ENCODE measurements at places on chromosomes 16 and 17.

- peak; percentile 67 for DNase-seq
Observed at GRCh38 chr16:12255919-12256665, 279.6 kb downstream of the SNX29 start.

DNA sequence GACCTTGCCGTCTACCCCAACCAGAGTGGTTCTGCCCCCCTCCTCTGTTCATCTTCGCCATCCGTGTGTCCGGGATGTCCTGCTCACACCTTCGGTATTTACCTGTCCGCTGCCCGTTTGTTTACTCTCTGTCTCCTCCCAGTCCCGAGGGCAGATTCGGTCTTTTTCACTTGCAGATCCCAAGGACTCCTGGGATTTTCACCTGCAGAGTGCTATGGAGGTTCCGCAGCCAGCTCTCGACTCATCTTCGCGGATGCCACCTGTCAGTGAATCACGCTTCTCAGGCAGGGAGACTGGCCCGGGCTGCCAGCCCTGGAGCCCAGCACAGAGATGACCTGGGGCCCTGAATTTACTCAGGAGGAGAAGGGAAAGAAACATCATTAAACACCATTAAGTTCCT lies 8.1 kb downstream of the CRISPLD2 start:
- DNase-seq, result no peak

DNA sequence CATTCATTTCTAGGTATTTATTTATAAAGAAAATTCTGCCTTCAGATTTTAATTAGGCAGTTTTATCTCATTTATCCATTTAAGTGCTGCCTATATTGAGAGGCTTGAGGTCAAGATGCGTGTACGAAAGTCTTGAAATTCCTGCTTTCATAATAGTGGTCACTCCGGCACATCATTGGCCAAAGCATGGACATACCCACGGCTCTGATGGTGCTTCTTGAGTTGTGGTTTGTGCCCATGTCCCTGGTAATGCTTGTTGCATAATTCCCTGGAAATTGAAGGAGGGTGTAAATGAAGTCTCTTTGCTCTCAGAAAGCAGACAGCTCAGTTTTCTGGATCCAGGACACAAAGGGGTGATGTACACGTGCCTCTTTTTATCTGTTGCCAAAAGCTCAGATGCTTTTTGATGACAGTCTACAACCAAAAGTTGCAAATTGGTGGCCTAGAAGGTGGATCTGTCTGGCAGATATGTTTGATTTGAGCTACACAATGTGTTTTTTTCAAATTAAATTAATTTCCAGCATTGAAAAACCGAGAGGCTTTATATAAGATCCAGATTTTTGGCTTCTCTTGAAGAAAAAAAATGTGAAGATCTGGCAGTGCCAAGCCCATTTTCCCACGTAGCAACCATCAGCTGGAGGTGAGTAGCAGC lies 94.4 kb downstream of the SHISA9 start:
- DNase-seq, result no peak

- no peak for DNase-seq
Observed at GRCh38 chr16:50972876-50973275, 178.2 kb downstream of the SALL1 start.

- no peak for DNase-seq
Observed at GRCh38 chr16:89093602-89094251, at the start of gene ACSF3. ACSF3 (plus strand) TSS chr16:89093852; CDS start chr16:89100682, 6,830 bp downstream.

DNA sequence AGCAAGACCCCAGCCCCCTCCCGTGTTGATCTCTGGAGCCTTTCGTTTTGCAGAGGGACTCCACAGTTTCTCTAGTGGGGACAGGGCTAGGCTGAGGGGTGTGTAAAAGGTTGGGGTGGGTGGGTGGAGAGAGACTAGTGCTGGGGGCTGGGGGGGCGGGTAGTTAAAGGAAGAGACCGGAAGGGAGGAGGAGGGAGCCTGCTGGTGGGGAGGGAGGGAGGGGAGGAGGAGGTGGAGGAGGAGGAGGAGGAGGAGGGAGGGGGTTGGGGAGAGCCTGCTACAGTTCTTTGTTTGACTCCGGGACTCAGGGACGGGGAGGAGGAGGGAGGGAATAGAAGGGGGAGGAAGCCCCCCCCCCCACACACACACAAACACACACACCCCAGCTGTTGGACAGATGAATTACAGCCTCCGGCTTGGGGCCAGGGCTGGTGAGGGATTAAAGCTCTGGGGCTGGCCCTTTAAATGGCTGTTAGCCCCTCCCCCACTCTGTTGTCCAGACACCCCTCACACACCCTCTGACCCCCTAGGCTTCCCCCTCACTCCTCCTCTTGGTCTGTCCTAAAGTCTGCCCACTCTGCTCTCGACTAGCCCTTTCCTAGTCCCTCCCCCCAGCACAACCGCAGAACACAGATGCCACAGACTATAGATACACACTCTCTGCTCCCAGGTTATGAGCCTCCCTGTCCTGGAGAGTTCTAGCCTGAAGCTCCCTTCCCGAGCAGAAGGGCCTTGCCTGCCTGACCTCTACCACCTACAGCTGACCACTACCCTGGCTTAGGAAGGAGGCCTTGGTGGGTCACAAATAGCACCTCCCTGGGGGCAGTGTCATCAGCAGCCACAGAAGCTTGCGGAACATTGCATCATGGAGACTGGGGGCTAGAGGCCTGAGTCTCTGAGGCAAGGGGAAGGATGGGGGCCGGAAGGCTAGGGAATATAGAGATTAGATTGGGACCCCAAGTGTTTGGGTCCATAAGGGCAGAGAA lies 4.4 kb downstream of the KDM6B start:
- DNase-seq, result peak; percentile 63

GRCh38 chr17:61395409-61395982 lies 4.1 kb upstream of the TBX2 start:
- DNase-seq, result no peak

- no peak for DNase-seq
Observed at GRCh38 chr17:27573971-27574525, 56.9 kb upstream of the LGALS9 start.

DNA sequence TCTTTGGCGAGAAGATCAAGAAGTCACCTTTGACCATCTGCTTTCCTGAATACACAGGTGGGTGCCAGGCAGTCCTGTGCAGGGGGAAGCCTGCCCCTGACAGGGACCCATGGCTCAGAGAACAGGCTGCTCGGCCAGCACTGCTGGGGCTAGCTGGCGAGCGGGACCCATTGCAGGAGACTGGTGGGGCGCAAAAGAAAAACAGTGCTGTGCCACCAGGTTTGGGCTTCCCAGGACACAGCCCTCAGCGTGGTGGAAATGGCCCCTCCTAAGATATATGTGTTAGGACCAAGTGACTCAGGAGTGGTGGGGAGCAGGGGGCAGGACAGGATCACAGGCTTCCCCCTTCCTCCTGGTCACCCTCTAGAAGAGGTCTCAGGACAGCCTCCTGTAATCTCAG lies 73.9 kb downstream of the AMFR start:
- DNase-seq, result no peak

GRCh38 chr17:77196251-77196650 lies 55.5 kb downstream of the SEC14L1 start:
- DNase-seq, result no peak

- DNase-seq, result peak; percentile 2
Observed at GRCh38 chr16:72241008-72241407, 69.1 kb upstream of the PMFBP1 start.

DNA sequence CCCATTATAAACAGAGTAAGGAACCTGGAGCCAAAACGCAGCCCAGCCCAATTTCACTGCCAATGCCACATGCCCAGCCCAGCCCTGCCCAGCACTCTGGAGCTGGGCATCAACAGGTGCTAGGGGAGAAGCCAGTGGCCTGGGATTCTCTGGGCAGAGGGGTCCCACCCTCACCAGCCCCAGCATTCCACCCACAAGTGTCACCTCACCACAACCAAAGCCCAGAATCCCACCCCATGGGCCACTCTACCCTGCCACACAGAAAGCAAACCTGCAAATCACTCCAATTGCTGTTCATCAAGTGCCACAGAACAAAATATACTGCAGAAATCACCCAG lies 102.5 kb upstream of the CDH5 start:
- DNase-seq, result no peak

DNA sequence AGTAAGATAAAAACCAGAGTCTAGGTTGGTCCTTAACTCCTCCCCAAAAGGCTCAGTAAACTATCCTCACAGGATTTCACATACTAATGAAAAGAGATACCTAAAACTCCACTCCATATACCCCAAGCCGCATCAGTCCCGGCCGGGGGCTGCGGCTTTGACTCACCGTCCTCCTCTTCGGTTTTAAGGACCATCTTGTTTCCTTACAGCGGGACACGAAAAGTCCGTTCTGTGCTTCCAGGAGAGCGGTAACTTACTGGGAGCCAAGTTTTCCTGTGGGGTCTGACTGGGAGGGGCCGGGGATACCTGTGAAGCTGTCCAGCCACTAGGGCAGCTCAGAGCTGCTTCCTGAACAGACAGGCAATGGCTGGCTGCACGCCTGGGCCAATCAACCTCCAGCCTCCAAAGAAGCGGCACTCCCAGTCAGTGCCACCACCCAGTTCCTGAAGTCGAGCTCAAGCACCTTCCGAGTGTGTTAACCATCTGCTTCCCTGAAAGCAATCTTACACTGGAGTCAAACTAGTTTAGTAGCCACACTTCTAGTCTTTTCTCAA lies 45.5 kb downstream of the CYTH1 start:
- peak; percentile 32 for DNase-seq

DNA sequence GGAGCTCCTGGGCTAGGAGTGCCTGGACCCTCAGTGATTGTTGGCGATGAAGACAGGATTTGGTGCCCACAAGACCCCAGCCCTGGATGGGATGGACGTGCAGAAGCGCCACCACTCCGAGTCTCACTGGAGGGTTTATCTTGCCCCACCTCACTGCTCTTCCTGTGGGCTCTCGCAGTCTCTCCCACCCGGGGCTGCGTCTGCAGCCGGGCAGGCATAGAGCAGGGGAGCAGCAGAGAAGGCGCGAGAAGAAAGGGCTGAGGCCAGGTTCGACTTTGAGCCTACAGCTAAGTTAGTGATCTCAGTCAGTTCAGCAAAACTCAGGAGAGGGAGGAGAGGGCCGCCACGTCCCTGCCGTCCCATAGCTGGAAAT lies 6.6 kb downstream of the UBE2I start:
- DNase-seq, result no peak

DNA sequence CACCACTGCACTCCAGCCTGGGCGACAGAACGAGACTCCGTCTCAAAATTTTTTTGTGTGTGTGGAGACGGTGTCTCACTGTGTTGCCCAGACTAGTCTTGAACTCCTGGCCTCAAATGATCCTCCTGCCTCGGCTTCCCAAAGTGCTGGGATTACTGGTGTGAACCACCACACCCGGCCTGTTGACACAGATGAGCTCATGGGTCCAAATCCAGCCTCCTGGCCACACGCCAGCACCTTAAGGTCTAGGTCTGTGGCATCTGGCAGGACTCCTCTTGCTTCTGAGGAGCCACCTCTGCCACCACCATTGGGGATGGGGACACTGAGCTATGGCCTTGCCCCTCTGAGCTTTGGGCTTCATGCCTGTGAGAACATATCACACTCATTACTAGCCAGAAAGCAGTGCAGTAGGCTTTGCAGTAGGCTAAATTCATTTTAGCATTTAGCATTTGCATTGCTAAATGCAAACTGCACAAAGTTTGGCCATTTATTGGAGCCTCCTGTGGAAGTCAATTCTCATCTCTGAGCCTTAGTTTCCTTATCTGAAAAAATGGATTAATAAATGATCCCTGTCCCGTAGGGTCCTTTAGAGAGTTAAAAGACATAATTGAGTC lies 5.5 kb upstream of the CDIPT start:
- DNase-seq, result no peak

- DNase-seq, result no peak
Observed at GRCh38 chr16:83233153-83233552, 574.6 kb upstream of the HSBP1 start.

- peak; percentile 66 for DNase-seq
Observed at GRCh38 chr17:67671493-67671892, 46.2 kb upstream of the NOL11 start.

DNA sequence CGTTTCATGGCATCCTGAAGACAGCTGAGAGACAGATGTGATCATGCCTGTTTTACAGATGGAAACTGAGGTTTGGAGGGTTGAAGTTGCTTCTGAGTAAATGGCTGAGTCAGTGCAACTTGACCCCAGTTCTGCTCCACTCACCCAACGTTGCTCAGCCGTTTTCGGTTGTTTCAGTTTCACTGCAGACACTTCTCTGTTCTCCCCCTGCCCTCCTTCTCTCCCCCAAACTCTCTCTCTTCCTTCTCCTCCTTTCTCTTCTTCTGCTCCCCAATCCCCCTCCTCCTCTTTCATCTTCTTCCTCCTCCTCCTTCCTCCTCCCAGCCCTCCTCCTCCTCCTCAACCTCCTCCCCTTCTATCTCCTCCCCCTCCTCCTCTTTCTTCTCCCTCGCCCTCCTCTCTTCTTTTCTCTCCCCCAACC lies 9.4 kb upstream of the CEP20 start:
- DNase-seq, result no peak

DNA sequence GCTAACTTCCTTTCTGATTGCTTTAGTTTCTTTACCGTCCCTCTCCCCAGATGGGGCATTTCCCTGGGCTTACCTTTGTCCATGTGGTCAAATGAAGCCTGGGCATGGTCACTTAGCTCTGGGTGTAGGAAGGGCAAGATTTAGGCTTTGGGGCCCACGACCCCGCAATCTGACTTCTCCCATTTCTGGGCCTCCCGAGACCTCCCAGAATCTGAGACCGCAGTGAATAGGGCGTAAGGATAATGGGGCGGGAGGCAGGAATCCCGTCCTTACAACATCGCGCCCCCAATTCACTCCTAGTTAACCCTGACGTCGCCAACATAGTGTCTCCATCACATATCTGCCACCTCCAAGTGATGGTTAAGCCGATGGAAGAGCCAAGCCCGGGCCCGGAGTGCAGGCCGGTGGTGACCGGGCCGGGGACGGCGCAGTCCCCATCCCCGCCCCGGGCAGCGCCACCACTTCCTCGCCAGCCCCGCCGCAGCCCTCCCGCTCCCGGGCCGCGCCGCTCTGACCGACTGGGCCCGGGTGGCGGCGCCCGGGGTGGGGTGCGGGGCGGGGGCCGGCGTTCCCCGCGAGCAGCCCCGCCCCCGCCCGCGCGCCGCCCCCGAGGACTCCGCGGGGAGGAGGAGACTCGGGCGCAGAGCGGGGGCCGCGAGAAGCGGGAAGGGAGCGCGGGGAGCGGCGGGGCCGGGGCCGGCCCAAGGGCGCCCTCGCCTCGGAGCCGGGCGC lies at the start of gene RHBDL3:
RHBDL3 (plus strand) TSS at position 641 of the 732 bp plus-strand sequence. CDS start 358 bp downstream, outside the sequence.
- DNase-seq, result no peak

GRCh38 chr17:16962804-16963203 lies 9.1 kb downstream of the TNFRSF13B start:
- DNase-seq, result no peak

DNA sequence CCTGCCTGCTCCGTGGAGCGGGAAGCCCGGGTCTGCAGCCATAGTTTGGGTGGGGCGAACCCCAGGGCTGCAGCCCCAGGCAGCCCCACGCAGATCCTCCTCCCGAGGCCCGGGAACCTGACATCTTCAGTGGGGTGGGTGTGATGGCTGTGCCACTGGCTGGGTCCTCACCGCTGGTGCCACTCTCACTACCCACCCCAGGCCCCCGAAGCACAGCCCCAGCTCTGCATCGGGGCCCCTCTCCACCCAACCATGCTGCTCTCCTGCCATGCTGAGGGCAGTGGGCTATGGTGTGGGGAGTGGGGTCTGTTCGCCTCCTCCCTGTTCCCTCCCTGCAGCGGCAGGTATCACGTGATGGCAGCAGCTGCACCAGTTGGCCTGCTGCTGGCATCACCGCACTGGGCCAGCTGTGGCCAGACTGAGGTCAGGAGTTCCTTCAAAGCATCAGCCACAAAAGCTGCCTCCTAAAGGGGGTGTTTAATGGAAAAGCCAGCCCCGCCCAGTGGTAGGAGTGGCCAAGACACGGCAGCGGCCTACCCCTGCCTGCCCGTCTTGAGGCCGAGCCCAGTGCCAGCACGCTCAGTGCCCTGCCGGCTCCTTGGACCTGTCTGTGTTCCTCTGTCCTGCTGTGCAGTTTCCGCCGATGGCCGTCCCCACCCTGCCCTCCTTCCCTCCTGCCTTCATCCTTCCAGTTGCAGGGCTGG lies 10.8 kb downstream of the KCTD5 start:
- DNase-seq, result no peak
